ENCODE measurements at places on chromosomes 12 and 14.

DNA sequence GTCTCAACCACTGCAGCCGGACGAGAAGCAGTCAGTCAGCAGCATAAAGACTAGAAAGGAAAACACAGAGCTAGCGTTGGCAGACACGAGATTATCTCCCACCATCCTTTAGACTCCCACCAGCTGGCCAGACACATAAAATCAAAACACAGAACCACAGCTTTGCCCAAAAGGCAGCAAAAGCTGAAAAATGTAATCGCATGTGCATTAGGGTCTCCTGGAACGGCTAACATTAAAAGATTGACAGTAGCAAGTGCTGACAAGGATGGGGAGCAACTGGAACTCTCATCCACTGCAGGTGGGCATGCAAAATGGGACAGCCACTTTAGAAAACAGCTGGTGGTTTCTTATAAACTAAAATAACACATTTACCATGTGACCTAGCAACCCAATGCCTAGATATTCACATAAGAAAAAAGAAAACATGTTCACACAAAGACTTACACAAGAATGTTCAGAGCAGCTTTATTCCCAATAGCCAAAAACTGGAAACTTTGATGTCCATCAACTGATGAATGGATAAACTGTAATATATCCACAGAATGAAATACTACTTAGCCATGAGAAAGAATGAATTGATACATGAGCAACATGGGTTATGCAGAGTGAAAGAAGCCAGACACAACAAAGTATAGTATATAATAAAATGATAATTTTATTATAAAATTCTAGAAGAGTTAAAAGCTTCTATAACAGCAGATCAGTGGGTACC, 37.7 kb downstream of the NCOR2 start:
- no peak for DNase-seq

GRCh38 chr14:26599291-26599690, 1.5 kb upstream of the NOVA1 start:
- no peak for DNase-seq

GRCh38 chr12:96213869-96214268, 19.7 kb downstream of the ELK3 start:
- DNase-seq, result no peak

- no peak for DNase-seq
These were observed 34.2 kb upstream of the DEGS2 start for GRCh38 chr14:100193417-100194357.

- no peak for DNase-seq
These were observed 246.7 kb downstream of the PAWR start for GRCh38 chr12:79444089-79444488.

GRCh38 chr14:57871459-57872080, 5.7 kb upstream of the SLC35F4 start:
- DNase-seq, result peak; percentile 58

DNA sequence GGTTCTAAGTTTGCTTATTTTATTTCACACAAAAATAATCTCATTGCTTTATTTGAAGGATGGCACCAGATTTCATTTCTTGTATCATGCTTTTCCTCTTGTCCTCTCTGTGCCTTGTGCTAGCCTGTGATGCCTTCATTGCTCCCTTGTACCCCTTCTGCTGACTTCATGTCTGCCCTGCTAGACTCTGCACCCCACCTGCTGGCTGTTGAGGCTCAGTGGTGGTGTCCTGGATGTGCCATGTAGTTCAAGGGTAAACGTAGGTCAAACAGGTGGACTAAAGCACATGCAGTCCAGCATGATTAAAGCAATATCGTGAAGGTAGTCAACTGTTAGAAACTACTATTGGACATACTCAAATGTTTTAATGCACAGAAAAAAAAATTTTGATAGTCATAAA, 21.6 kb downstream of the MRPS35 start:
- peak; percentile 25 for DNase-seq
